ENCODE measurements at places on chromosomes 12 and 14.

DNA sequence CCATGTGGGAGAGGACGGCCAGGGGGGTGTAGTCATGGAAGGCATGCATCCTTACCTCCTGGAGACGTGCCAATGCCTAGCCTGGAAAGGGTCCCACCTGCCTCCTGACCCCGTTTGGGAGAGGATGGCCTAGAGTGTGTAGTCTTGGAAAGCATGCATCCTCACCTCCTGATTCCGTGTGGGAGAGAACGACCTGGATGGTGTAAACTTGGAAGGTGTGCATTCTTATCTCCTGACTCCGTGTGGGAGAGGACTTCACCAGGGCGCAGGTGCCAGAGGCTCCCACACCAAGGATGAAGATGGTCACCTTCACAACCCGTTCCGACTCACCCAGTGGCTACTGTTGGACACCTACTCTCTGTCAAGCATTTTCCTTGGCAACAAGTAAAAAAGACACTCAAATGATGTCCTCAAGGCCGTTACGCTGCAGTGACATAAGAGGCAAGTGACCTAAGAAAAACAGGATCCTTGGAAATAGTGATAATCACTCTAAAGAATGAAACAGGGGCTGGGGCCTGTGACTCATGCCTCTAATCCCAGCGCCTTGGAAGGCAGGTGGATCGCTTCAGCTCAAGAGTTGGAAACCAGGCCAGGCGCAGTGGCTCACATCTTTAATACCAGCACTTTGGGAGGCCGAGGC, 37.5 kb upstream of the FZD10 start:
- no peak for DNase-seq

DNA sequence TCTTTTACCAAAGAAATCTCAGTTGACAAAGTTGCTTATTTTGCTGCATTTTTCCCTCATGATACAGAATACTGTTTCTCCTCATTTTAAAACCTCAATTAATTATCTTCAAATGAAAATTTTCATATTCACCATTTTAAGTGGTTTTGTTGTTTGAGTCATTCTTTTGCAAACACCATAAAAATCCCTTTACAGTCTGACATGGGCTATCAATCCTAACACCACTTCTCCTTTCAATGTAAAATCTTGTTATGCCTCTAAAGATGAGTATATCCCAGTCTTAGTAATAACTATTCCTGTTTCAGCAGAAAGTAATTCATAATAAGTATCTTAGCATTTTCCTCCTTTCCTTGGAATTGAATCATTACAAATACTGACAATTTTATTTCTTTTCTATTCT, 192.2 kb downstream of the SYT1 start:
- peak; percentile 42 for DNase-seq

GRCh38 chr14:32421781-32422180, 92.7 kb downstream of the AKAP6 start:
- DNase-seq, result no peak

- peak; percentile 100 for DNase-seq
These were observed 430 bp upstream of the SP1 start for GRCh38 chr12:53379389-53380103.

- peak; percentile 32 for DNase-seq
These were observed 277.4 kb downstream of the PDZRN4 start for GRCh38 chr12:41465526-41465925.

DNA sequence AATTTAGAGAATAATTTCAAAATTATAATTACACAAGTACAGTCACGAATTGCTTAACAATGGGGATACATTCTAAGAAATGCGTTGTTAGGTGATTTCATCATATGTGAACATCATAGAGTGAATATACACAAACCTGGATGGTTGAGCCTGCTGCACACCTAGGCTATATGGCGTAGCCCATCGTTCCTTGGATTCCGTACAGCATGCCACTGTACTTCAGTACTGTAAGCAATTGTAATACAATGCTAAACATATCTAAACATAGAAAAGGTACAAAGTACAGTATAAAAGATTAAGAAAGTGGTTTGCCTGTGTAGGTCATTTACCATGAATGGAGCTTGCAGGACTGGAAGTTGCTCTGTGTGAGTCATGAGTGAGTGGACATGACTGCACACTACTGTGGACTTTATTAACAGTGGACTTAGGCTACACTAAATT, 286.2 kb downstream of the CACNA1C start:
- peak; percentile 91 for DNase-seq

DNA sequence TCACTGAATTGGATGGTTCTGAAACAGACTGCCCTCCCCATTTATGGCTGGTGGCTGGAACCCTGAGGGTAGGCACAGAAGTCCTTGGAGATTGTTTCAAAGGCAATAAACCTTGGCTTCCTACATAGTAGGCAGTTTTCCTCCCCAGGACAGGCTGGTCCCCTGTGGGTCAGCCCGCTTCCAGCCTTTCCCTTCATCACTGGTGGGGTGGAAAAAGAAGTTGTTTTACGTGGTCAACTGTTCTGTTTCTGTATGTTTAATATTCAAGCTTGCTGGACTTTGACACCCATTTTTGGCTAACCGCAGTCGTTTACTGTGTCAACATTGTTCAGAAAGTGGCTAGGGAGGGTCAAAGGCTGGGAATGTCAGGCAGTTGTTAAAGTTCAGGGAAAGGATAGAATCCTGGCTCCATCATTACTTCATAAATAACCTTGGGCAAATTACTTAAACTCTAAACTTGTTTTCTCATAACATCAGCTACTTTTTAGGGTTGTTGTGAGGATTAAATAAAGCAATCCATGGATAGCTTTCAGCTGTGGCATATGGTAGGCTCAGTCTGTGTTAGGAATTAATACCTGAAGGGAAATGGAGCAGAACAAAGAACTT, 2.4 kb downstream of the KLHDC2 start:
- DNase-seq, result no peak

DNA sequence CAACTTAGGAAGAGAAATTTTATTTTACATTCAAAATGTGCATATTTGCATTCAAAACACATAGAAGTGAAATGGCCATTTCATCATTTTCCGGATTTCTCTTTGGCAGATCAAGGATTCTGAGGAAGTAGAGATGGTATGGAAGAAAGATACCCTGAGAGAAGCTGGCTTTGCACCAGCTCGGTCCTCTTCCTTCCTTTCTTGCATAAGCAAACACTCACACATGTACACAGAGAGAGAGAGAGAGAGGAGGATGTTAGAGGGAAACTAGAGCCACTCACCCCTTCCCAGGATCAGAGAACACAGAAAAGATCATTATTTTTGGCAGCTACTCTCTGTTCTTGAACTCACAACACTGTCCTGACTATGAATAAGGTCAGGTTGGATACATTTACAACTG, 15.6 kb upstream of the PLEKHD1 start:
- DNase-seq, result no peak

DNA sequence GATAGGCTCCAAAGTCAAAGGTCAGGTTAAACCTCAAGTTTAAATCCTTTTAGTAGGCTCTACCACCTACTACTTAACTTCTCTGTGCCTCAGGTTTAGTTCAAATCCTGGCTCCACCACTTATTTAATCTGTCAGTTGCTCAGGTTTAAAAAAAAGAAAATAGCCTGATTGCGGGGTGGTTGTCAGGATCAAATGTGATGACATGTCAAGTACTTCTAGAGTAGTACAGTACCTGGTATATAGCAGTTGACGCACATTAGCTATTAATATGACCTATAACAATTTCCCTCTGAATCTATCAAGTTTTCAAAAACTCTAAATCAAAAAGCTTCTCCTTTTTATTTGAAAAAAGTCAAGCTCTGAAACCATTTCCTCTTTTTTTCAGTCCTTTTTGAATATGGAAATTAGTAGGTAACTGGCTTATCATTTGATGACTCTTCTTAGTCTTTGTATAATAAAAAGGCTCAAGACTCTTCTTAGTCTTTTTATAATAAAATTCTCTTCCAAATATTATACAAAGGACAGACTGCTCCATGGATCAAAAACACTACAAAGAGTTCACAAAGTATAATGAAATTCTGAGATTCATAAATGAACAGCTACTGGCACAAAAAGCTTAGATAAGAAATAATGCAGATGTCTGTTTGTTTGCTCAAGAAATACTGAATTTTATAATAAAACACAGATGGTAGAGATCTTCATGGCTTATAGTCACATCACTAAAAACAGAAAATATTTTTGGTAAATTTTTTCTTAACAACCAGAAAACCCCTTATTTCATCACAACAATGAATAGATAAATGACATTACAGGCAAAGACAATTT, 5.0 kb downstream of the OSBPL8 start:
- DNase-seq, result no peak

DNA sequence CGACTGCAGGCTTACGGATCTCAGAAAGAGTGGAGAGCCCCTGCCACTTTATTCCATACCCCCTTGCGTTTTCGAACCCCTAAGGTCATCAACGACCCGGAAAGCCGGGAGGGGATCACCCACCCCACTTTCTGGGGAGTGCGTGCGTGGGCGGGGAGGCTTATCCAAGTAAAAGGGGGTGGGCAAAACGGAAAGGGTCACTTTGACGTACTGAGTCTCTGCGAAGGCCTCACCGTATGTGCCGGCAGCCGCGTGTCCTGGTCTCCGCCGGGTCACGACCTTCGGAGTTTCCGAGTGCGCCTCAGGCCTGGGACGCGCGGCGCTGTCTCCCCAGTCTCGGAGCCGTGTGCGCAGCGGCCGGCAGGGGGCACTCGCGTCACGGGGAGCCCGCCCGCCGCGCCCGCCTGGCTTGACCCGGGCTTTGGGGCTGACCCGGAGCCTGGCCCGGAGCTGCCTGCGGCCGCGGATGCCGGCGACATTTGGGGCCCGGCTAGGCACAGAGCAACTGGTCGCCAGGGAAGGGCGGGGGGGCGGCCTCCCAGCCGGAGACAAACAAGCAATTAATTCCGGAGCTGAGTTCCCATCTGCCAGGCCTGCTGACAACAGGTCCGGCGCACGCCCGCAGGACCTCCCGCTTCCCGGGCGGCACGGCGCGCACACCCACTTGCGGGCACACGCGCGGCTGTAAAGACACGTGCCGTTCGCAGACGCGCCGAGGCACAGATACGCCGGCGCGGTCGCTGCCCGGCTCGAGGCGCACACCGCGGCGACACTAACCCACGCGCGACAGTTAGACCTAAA, 890 bp upstream of the KIF26A start:
- peak; percentile 15 for DNase-seq

DNA sequence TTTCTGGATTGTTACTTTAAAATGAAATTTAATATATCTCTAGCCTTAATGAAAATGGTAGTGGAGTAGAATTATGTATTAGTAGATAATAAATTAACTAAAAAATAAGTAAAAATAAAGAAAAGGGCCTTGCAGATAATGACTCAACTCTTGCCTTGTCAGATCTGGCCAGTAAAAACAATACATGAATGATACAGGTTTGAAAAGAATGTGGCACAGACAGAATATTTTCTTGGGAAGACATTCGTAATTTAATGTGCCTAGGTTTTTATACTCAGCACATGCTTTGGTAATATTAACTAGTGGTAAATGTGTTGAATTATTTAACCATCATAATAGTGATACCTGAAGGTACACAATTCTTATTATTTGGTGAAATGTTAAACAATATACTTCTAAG, 28.3 kb downstream of the ATF7IP start:
- DNase-seq, result peak; percentile 61

DNA sequence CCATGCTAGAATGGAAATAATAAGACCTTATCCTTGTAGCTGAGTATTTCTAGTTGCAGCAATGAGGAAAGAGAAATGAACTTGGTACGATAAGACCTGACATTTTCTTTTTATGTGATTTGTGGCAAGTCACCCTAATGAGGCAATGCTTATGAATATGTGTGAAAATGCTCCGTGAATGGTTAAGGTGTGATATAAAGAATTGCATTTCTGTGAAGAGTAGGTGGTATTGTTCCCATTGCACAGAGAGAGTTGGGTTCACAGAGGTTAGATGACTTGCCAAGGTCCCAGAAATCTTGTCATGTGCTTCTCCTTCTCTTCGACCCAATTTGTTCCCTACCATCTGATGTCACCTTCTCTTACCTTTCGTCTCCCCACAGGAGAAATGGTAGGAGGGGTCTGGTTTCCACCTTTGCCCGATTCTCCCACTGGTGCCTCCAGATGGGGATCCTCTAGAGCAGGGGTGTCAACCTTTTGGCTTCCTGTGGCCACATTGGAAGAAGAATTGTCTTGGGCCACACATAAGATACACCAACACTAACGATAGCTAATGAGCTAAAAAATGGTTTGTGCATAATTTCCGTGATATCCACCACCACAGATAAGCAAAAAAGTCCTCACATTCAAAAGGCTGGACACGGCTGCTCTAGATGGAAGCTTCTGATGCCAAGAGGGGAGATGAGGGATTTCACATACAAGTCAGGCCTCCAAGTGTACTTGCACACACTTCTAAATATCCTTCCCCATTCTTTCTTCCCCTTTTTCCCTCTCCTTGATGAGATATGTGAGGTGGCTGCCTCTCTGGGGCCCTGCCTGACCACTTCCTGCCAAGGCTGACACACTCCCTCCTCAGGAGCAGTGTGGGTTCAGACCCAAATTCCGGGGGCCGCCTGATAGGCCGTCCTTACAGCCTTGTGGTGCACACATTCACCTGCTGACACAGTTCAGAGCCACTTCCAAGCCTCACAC, 96.1 kb downstream of the PLXNC1 start:
- peak; percentile 18 for DNase-seq

- DNase-seq, result no peak
These were observed 47.3 kb upstream of the TMCC3 start for GRCh38 chr12:94697631-94698030.

DNA sequence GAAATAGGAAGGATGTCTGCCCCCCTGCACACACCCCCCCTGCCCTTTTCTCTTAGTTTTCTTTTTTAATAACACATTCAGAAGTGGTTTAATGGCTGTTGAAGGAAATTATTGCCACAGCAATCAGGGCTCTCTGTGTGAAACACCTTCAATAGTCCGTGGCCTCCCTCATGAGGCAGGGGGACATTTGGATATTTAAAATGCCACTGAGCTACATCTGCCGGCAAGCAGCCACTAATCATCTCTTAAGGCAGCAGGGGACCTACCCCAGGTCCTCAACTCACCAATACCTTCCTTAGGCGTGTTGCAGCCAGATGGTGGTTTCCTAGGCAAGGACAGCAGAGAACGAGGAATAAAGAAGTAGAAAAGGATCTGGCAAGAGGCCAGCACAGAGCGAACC, 283.2 kb downstream of the TTC8 start:
- no peak for DNase-seq

Measured in ELR (cell line).